Heart right ventricle (tissue), 16 donors: ENCODE measurements at places on chromosomes 1 and 21. TPM values are rescaled to one million over a fixed set of nuclear protein-coding genes. Genes with fewer than 3 reads are reported as not detected.

The MATN1 gene
- not detected for total RNA-seq

The FMO1 gene
- 0.25 TPM for total RNA-seq

The PALMD gene
- 124 TPM for total RNA-seq

The UBE2U gene
- total RNA-seq: 1.2 TPM

The RHEX gene
- not detected for total RNA-seq

The KRTAP19-1 gene
- total RNA-seq: not detected

The SEMA4A gene
- 1.8 TPM for total RNA-seq

The CCDC17 gene
- 0.80 TPM for total RNA-seq

The EPHB2 gene
- 1.3 TPM for total RNA-seq

The ASCL5 gene
- total RNA-seq: not detected

The TAS1R1 gene
- total RNA-seq: not detected

The IGSF9 gene
- total RNA-seq: not detected

The LCE1B gene
- not detected for total RNA-seq
